Dorsolateral prefrontal cortex (tissue), 122 donors: ENCODE measurements at places on chromosomes 2 and 18.

DNA sequence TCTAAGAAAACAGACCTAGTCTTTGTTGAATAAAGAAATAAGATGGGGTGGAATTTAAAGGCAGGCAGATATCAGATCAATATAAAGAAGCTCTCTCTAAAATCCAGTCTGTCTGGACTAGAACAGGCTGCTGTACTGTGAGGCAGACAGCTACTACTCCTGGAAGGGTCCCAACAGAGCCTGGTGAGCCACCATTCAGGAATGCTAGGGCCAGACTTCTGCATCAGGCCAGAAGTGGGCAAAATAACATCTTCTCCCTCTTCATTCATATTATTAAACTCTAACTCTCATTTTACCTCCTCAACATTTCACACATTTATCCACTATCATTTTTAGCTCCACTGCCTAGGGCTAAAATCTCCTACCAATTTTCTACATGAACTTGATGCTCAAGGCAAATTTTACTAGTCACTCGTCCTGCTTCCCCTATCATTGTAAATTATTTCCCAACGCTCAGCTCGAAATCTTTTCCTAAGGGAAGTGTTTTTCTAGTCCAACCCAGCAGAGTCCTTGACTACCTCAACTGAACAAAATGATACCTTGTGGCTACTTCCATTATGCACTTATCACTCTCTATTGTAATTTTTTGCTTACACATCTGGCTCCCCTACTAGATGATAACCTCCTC is 45.2 kb upstream of the GLS start:
- DNase-seq, result no peak

- DNase-seq, result no peak
Measured at GRCh38 chr2:144426355-144426754, 93.6 kb downstream of the ZEB2 start.

DNA sequence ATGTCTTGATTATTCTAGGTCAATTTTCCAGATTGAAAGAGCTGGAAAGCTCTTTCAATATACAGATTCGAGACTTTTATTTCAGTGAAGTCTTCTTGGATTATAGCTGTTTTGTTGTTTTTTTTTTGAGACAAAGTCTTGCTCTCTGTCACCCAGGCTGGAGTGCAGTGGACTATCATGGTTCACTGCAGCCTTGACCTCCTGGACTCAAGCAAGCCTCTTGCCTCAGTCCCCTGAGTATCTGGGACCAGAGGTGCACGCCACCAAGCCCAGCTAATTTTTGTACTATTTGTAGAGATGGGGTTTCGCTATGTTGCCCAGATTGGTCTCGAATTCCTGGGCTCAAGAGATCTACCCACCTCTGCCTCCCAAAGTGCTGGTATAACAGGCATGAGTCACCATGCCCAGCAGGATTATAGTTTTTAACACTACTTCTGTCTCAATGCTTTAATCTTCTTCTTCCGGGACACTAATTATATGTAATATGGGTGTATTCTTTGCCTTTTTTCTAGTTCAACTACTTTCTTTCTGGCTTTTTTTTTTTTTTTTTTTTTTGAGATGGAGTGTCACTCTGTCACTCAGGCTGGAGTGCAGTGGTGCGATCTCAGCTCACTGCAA is 62.3 kb downstream of the USP37 start:
- DNase-seq, result no peak

GRCh38 chr2:176126929-176127773 is 2.4 kb upstream of the HOXD8 start:
- DNase-seq, result peak; percentile 47

- DNase-seq, result no peak
Measured at GRCh38 chr18:37871561-37871960, 306.0 kb upstream of the CELF4 start.
